ENCODE measurements at places on chromosomes 2 and 18. TPM values are rescaled to one million over a fixed set of nuclear protein-coding genes. Genes with fewer than 3 reads are reported as not detected.

DNA sequence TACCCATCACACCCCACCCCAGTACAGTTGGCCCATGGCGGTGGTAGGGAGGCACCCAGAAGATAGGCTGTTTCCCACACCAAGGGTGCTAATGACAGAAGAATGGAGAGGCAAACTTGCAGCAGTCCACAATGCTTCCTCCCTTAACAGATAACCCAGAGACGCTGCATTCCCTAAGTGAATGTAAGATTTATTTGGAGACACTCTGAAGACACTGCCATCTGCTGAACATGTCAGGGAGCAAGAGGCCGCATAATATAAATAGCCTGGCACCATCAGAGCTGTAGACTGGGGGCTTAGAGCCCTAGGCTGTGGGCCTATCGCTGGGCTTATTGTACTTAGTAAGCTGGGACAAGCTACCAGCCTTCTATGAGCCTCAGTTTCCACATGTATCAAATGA, 2.2 kb upstream of the IWS1 start:
- no peak for DNase-seq

Gene EDAR
- total RNA-seq: not detected

- DNase-seq: no peak
Observed at GRCh38 chr2:37843556-37843955, 81.5 kb upstream of the RMDN2 start.

DNA sequence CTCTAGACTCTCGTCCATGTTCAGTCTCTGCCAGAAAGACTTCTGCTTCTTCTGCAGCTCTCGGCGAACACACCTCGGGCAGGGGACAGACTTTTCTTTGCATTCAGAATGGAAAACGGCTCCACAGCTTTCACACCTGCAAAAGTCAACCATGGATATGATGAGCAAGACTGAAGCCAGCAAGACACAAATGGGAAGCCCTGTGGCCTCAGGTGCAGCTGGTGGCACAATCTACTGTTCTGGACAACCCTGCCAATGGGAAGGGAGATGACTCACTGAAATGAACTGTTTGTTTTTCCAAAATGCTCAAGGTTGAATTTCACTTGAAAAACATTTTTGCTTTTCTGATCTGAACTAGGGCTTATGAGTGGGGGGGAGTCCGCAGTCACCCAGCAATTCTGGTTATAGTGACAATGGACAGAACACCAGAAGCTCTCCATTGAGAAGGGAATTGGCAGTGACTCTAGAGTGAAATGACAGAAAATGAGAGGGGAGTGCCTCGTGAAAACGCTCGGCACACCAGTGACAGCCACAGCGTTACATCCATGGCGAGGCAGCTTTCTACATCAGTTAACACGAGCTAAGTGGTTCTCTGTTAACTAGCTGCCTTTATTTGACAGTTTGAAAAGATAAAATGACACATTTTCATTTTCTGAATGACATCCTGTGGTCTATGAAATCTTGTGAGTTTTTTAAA, 58.8 kb upstream of the FZD5 start:
- DNase-seq: no peak

DNA sequence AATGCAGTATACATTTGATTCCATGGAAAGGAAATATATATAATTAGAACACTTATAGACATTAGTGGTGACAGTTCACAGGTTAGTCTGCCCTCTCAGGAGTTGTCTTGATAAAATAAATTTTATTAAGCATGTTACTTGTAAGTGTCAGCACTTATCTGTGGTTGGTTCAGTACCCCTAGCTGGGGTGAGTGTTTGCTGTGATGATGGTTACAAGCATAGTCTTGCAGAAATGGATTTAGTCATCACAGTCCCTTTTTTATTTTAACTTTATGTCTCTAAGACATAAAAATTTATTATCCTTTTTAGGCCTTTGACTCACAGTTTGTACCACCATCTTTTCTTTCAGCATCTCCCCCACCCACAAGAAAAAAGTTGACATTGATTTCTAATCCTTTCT, 52.1 kb downstream of the NCK2 start:
- no peak for DNase-seq

Gene LOXL3
- 7.0 TPM for total RNA-seq

DNA sequence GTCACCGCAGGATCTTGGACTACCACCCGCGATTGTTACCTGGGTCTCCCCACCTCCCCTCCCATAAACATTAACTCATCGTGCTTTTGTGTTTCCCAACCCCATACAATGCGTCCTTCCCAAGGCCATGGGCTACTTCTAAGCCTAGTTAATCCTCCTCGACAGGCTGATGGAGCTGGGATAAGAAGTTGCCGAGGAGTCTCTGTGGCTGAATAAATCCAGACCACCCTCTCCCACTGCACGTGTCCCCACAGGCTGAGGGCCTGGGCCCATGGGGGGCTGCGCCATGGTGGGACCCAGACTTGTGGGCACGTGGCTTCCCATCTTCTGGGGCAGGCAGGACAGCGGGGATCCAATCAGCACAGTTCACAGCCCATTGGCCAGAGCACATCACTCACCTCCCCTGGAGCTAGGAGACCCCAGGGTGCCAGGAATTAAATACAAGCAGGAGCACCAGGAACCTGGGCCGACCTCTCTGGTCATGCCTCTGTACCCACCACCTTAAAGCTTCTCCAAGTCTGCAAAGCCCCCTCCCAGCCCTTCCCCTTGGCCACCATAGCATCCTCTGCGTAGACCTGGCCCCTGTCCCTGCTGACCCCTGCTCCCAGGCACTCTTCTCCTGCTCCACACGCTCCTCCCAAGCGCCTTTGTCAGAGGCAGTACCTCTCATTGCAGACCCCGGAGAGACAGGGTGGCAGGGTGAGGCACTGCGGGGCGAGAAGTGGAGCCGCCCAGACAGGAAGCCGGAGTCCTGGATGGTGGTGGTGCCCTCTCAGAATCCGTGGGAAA, 51.0 kb upstream of the ID2 start:
- no peak for DNase-seq

- no peak for DNase-seq
Observed at GRCh38 chr2:218019411-218020060, 16.7 kb upstream of the TNS1 start.

DNA sequence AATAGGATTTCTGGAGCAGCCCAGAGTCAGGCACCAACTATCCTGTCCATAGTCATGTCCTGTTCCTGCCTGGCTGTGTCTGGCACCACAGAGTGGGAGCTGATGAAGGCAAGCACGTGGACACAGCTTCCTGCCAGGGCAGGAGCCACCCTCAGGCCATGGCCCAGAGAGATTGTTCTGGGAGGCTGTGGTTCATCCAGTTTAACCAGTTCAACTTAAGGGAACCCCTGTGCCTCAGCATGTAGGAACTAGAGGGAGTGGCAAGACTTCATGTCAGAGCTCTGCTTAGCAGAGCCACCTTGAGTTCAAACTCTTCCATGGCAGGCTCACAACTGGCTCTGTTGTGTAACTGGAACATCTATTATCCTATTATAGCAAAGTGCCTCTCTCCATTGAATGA, 73.2 kb upstream of the NCKAP5 start:
- no peak for DNase-seq

Gene AGXT
- total RNA-seq: not detected

Gene GPR75
- total RNA-seq: 20.9 TPM

GRCh38 chr18:80109676-80110078, 615 bp downstream of the ADNP2 start:
- peak; percentile 48 for DNase-seq

DNA sequence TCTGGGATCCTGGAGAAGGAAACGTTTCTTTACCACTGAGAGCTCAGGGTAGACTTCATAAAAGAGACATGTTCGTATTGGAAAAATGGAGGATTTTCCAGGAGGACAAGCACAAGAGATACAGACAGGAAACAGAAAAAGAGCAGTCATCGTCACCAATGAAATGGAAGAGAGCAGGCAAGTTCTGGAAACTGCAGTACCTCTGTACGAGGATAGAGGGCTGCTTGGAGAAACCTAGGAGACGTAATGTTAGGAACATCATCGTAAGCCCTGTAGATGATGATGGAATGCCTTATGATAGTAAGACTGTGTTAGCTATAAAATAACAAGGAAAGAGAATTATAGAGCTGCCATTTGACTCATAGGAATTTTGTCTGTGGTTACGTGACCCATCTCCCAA, 121.1 kb upstream of the KLHL14 start:
- DNase-seq: no peak

- DNase-seq: no peak
Observed at GRCh38 chr2:43826305-43827250, 12.1 kb downstream of the ABCG5 start.

- no peak for DNase-seq
Observed at GRCh38 chr2:200649724-200650123, 63.9 kb downstream of the AOX1 start.

- DNase-seq: no peak
Observed at GRCh38 chr2:59333007-59333406, 1091.9 kb upstream of the FANCL start.

Gene CCDC150
- total RNA-seq: 12.8 TPM

- peak; percentile 54 for DNase-seq
Observed at GRCh38 chr2:27117995-27118524, 868 bp downstream of the CGREF1 start.

Gene ATF2
- 119 TPM for total RNA-seq

DNA sequence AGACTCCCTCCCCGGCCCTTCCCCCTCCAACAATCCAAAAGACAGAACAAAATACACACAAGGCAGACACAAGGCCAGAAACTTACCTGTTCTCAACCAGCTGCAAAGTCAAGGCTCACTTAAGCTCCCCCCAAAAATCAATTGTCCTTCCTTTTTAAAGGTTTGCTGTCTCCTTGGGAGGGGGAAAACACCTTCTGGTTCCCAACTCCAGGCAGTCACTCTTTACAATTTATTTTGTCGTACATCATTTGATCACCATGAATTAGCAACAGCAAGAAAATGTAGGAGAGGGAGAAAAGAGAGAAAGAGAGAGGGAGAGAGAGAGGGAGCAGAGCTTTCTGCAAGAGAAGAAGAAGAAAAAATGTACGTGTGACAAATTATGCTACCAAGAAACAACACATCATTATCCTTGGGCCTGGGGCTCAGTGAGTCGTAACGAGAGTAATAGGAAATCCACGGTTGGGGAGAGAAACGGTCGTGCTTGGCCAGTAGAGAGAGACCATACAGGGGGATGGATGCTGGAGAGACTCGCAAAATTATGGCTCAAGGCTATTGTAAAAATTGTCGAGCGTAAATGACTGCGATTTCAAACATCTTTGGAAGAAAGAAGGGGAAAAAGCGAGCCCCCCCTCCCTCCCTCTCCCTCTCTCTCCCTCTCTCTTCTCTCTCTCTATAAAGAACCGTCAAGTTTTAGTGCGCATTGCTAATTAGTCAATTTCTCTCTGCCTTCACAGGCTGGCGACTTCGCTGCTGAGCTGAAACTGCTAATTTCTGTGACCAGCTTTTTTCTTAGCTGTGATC, at the start of gene KLHL14:
KLHL14 (minus strand) TSS at position 443 of the 801 bp plus-strand sequence. CDS start 2,432 bp downstream, outside the sequence.
- DNase-seq: no peak

Gene TCF4
- total RNA-seq: 549 TPM

GRCh38 chr2:197332641-197333040, 22.1 kb upstream of the ANKRD44 start:
- DNase-seq: no peak

Gene SLC38A11
- total RNA-seq: 4.4 TPM

Gene MYCN
- 39.5 TPM for total RNA-seq

Gene UGP2
- total RNA-seq: 52.9 TPM

DNA sequence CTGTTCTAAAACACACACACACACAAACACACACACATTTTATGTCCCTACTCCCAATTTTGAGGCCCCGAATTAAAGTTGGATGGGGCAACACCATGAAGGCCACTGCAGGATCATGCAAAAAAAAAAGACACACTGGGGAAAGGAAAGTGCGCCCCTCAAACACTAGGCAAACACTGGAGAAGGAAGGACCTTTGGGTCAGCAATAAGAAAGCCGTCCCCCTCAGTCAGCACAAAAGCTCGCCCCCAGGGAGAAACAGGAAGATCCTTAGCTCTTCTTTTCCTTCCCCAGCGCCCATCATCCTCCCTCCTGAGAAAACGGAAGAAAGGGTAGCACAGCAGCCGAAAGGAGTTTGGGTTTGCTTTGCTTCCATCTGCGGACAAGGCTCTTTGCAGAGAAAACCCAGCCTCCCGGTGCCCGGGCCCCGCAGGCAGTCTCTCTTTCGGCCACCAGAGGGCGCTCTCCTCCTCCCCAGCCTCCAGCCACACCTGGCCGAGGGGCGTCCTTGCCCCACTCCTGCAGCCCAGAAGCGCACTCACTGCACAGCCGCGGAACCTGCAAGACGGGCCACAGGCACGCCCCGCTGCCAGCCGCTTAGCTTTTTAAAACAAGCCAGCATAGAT, 248.5 kb downstream of the CDH20 start:
- DNase-seq: peak; percentile 88

DNA sequence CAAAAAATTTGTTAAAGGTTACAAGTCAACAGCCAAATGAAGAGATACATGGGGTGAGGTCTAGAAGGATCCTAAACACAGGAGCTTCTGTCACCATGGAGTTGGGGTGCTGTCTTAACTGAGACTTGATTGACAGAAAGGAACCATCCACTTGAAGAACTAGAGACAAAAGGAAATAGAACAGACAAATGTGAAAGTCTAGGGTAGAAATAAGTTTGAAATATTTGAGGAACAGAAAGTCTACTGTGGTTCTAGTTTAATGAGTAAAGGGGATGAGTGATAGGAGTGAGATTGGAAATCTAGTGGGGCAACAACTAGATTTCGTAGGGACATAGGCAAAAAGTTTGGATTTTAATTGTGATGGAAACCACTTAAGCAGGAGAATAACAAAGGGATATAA, 18.7 kb downstream of the RBBP8 start:
- no peak for DNase-seq

DNA sequence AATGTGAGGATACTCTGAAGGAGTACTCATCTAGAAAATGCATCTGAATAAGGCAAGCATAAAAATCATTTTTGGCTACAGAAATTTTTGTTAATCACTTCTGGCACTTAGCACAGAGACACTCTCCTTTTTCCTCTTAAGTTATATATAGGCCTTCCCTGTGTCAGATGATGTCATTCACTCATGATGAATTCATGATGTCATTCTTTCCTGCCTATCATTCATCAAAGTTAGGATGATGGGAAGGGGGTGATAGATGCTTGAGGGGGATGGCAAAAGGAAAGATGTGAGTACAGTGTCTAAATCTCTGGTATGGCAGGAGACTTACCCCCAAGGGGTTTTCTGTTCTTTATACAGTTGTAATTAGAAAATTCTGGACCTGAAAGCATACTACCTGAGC, 42.0 kb downstream of the MAP3K20 start:
- DNase-seq: no peak

Gene CFAP210
- total RNA-seq: 1.5 TPM

GRCh38 chr2:238020816-238021215, 40.0 kb upstream of the SCLY start:
- no peak for DNase-seq

Gene CD226
- total RNA-seq: 1.1 TPM

GRCh38 chr18:61556862-61557261, 223.6 kb downstream of the CDH20 start:
- DNase-seq: no peak

All from cerebellum (tissue), 4 donors.